ENCODE measurements at places on chromosomes 11 and 22.

GRCh38 chr22:26561756-26562417 is 28.0 kb downstream of the TPST2 start:
- no peak for DNase-seq

DNA sequence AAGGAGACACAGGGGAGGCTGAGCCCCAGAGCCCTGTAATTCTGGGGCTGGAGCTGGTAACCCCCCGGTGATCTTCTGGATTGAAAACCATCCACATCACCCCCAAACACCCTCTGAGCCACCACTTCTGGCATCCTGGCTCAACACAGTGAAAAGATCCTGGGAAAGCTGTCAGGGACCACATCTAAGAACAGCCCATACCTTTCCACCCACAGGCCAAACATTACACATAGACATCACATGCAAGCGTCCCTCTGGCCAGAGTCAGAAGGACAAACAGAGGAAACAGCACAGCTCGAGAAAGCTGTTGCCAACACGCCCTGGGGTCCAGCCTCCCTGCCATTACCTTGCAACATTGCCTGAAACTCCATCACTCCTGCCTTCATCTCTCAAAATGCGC is 469.5 kb downstream of the SOX6 start:
- no peak for DNase-seq

GRCh38 chr11:66287211-66287888 is 1.6 kb downstream of the YIF1A start:
- DNase-seq: no peak

DNA sequence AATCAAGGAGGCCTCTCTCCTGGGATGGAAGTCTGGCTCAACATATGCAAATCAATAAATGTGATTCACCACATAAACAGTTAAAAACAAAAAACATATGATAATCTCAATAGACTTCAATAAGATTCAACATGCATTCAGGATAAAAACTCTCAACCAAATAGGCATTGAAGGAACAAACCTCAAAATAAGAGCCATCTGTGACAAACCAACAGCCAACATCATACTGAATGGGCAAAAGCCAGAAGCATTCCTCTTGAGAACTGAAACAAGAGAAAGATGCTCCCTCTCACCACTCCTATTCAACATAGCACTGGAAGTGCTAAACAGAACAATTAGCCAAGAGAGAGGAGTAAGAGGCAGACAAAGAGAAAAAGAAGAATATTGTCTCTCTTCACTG is 54.0 kb upstream of the SEZ6L start:
- DNase-seq: no peak

- DNase-seq: no peak
These were observed 130.6 kb upstream of the MTNR1B start for GRCh38 chr11:92838759-92839310.

GRCh38 chr22:29388759-29389090 is 355 bp upstream of the AP1B1 start:
- no peak for DNase-seq

- no peak for DNase-seq
These were observed 47.1 kb upstream of the CLDN5 start for GRCh38 chr22:19571207-19571795.

All from activated CD4-positive, CD25-positive, alpha-beta regulatory T cell treated with anti-CD3 and anti-CD28 coated beads, Interleukin-2, amount 50 U/mL, for 72 hours (primary cell).